ENCODE measurements at places on chromosomes 13 and 19.
A peak's percentile ranks its signal among the peaks of the same experiment; 100 is the strongest.

DNA sequence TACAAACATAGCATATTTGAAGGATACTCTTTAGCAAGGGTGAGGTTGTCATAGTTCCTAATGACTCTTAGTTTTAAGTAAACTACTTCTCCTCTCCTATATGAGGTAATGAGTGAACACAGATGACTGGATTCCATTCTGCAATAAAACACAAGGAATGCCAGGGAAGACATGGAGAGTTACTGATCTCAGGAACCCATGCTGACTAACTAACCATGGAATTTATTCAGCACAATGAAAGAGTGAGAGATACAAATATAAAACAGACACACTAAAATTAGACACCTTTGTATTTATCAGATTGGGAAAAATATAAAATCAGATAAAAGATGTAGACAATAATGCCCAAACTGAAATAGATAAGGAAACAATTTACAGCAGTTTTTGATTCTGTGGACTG lies 1525.9 kb upstream of the SLC10A2 start:
- H3K27me3 ChIP-seq, result no peaks in the 10 kb centered on the region
- no peak overlapping the region for H3K4me3 ChIP-seq
- H3K36me3 ChIP-seq, result no peaks in the 10 kb centered on the region
- H3K27ac ChIP-seq, result no peak overlapping the region
- DNase-seq, result no peak

GRCh38 chr13:84200971-84201370 lies 318.7 kb upstream of the SLITRK1 start:
- H3K27me3 ChIP-seq, result no peaks in the 10 kb centered on the region
- H3K27ac ChIP-seq, result no peak overlapping the region

GRCh38 chr19:1128106-1128505 lies 24.3 kb downstream of the GPX4 start:
- DNase-seq, result no peak
- peaks cover 31% of the 10 kb centered on the region for H3K36me3 ChIP-seq
- peak overlapping the region; percentile 52 for H3K27ac ChIP-seq
- H3K27me3 ChIP-seq, result no peaks in the 10 kb centered on the region
- peaks cover 99% of the 10 kb centered on the region for H3K4me1 ChIP-seq
- no peak overlapping the region for H3K4me3 ChIP-seq

- no peaks in the 10 kb centered on the region for H3K4me1 ChIP-seq
- no peak for DNase-seq
- H3K27ac ChIP-seq, result no peak overlapping the region
- H3K36me3 ChIP-seq, result no peaks in the 10 kb centered on the region
Measured at GRCh38 chr13:58547419-58547818, 915.9 kb downstream of the PCDH17 start.

- DNase-seq, result no peak
- no peaks in the 10 kb centered on the region for H3K36me3 ChIP-seq
- no peak overlapping the region for H3K27ac ChIP-seq
- no peak overlapping the region for H3K4me3 ChIP-seq
- H3K27me3 ChIP-seq, result no peaks in the 10 kb centered on the region
Measured at GRCh38 chr13:46367617-46368327, 19.3 kb downstream of the RUBCNL start.

GRCh38 chr13:76017861-76018556 lies 381.9 kb downstream of the LMO7 start:
- H3K27me3 ChIP-seq, result no peaks in the 10 kb centered on the region
- no peak for DNase-seq
- H3K36me3 ChIP-seq, result no peaks in the 10 kb centered on the region
- H3K4me3 ChIP-seq, result no peak overlapping the region

DNA sequence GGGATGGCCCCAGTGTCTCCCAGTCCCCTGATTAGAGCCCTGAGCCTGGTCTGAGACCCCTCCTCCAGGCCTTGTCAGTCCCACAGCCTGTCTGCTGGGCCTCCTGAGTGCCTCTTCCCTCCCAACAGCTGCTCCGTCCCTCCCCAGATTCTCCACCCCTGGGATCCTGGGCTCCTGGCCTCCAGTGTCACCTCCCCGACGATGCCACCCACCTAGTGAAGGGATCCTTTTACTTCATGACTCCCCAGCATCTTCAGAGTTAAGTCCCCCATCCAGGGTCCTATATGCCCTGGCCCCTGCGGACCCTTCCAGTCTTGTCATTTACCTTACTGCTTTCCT lies 4.4 kb upstream of the PRX start:
- H3K4me1 ChIP-seq, result peaks cover 57% of the 10 kb centered on the region
- H3K4me3 ChIP-seq, result no peak overlapping the region
- no peaks in the 10 kb centered on the region for H3K27me3 ChIP-seq
- DNase-seq, result no peak

GRCh38 chr19:10553943-10554381 lies 10.3 kb downstream of the ATG4D start:
- H3K27ac ChIP-seq, result peak overlapping the region; percentile 76
- DNase-seq, result no peak
- H3K27me3 ChIP-seq, result no peaks in the 10 kb centered on the region

DNA sequence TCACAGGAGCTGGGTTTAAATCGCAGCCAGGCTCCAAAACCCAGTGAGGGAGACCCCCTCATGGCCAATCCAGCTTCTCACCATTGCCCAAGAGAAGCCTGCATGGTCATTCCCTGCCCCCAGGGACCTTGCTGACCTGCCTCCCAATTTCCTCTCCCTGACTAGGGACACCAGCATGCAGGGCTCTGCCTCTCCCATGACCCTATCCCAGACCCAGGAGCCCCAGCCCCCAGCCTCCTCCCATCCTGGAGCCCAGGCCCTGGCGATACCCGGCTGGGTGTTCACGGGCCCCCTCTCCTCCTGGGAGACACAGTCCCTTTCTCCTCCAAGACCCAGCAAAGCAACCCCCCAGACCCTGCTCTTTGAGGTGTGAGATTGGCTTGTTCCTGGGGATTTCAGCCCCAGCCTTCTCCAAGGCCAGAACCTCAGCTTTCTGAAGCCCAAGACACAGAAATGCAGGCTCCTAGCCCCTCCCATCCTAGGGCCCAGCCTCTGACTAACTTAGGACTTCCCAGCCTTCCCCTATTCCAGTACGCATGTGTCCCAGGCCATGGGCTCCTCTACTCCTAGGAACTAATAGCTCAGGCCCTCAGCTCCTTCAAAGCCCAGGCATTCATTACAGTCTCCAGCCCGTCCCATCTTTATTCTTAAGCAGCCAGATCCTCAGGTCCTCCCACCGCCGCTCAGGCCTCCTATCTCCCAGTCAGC lies 1.1 kb downstream of the GYS1 start:
- H3K27ac ChIP-seq, result peak overlapping the region; percentile 90
- no peak for DNase-seq
- H3K36me3 ChIP-seq, result peaks cover 12% of the 10 kb centered on the region
- H3K4me1 ChIP-seq, result peaks cover 51% of the 10 kb centered on the region

DNA sequence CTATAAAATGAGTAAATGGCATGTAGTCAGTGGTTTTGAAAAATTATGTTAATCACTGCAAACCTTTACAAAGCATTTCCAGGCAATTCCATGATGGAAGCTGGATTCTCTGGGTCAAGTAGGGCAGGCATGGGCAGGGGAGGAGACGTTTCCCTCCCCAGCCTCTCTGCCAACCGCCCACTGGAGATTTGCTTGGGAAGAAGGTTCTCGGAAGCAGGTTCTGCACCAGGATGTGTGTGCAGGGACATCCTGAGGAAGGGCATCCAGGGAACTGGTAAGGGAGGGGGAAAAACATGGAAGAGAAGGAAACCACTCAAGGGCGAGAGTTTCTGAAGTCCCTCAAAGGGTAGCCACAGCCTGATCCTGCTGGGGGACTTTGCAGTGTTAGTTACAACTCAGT lies 469.1 kb downstream of the TSHZ3 start:
- no peak for DNase-seq
- no peaks in the 10 kb centered on the region for H3K4me1 ChIP-seq

DNA sequence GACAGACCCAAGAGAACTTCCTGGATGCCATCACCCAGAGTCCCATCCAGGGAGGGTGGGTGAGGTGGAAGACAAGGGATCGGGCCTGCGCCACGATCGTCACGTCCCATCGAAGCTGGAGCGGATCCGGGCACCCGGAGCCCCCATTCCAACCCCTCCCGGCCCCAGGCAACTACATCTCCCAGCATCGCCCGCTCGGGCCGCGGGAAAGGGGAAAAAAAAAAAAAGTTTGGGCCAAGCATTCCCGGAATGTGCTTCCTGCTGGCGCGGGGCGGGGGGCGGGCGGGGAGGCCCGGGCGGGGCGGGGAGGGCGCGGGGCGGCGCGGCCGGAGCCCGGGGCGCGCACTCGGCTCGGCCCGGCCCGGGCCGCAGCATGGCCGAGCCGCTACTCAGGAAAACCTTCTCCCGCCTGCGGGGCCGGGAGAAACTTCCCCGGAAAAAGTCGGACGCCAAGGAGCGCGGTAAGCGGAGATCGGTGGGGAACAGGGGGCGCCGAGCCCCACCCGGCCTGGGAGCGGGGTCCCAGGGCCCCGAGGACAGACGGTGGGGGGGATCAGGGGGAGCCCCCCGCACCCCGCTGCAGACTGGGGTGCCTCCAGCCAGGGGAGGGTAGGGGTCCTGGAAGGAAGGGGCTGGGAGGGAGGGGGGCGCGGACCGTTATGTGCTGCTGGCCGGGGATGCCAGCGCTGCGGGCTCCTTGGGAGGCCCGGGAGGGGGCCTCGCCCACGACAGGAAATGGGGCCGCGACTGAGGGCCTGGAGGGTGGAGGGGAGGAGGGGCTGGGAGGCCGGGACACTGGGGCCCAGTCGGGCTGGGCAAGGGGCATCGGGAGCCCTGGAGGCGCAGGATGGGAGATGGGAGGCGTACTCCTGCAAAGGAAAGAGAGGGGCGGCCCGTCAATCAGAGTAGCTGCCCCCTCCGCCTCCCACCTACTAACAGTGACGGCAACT lies at the start of gene SYDE1:
TSS of gene SYDE1 (plus strand) at position 341 of the 950 bp plus-strand sequence. CDS start at position 374, 33 bp downstream.
- peak within 1 kb of the TSS; percentile 92 for H3K27ac ChIP-seq
- DNase-seq, result no peak
- H3K36me3 ChIP-seq, result peaks cover 34% of the 10 kb centered on the region
- peaks cover 8% of the 10 kb centered on the region for H3K4me1 ChIP-seq
- peak within 1 kb of the TSS; percentile 58 for H3K4me3 ChIP-seq
- no peaks in the 10 kb centered on the region for H3K27me3 ChIP-seq

- no peak for DNase-seq
- no peaks in the 10 kb centered on the region for H3K36me3 ChIP-seq
- H3K27me3 ChIP-seq, result no peaks in the 10 kb centered on the region
- peaks cover 6% of the 10 kb centered on the region for H3K4me1 ChIP-seq
Measured at GRCh38 chr13:24738366-24738847, 25.6 kb upstream of the RNF17 start.

DNA sequence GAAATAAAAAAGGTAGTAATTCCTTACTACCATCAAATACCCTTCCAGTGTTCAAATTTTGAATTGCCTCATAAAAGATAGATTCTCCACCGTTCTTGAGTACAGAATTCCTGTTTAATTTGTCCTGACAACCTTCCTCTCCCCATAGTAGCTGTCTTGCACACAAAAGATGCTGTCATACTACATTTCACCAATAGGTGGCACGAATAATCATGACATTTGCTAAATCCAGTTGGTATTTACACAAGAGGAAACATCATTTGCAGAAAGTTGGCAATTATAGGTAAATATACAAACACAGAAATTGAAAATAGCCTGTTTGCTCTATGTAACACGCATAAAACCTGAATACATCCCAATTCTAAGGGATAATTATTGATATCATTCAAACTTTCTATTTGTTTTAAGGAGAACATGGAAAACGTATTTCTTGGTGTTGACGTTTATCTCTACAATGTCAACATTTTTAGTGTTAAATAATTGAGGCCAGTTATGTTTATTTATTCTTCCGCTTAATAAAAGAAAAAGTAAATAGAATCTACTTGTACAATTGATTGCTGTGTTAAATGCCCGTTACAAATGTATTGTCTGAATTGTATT lies 58.3 kb upstream of the CLDN10 start:
- H3K4me1 ChIP-seq, result peaks cover 4% of the 10 kb centered on the region
- no peak overlapping the region for H3K27ac ChIP-seq
- no peaks in the 10 kb centered on the region for H3K36me3 ChIP-seq
- H3K4me3 ChIP-seq, result no peak overlapping the region

- H3K27ac ChIP-seq, result no peak overlapping the region
- H3K27me3 ChIP-seq, result no peaks in the 10 kb centered on the region
- no peaks in the 10 kb centered on the region for H3K4me1 ChIP-seq
Measured at GRCh38 chr13:103762523-103762922, 696.3 kb upstream of the SLC10A2 start.

DNA sequence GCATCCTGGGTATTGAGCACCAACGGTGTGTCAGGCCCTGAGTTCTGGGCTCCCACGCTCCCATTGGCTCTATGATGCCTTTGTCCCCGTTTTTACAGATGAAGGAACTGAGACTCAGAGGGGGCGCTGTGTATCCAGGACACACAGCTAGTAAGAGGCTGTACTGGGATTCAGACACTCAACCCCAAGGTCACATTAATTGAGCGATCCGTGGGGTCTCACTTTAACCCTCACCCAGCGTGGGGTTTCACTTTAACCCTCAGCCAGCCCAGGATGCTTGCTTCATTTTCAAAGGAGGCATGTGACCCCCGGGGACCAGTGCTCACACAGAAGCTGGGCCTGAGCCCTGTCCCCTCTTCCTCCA lies 42.6 kb downstream of the CYP4F22 start:
- no peaks in the 10 kb centered on the region for H3K36me3 ChIP-seq
- peaks cover 15% of the 10 kb centered on the region for H3K4me1 ChIP-seq
- no peak for DNase-seq
- H3K4me3 ChIP-seq, result peak overlapping the region; percentile 35
- no peaks in the 10 kb centered on the region for H3K27me3 ChIP-seq

DNA sequence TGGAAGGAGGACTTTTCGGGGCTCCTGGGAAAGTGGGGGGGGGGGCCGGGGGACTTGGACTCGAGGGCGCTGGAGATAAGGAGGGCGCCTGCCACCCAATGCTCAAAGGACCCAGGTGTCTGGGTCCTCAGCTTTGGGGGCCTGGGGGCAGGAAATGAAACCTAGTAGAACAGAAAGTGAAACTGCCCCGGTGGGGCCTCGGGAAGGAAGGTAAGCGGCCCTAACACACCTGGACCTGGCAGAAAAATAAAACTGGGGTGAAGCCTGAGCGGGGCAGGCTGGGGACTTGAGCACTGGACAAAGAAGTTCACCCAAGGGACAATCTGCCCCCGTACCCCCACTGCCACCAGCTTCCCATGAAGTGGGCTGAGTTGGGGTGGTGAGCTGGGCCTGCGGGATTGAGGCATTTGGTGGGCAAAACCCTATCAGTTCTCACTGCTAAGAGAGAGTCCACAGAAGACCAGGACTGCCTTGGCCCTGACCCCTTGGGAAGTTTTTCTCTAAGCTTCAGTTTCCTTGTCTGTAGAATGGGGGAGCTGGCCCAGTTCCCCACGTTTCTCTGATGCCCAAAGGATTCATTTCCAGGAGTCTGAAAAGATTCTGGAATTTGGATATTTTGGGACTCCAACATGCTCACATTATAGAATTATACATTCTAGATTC lies 2.3 kb downstream of the PRKD2 start:
- peaks cover under 1% of the 10 kb centered on the region for H3K36me3 ChIP-seq
- peak overlapping the region; percentile 96 for H3K27ac ChIP-seq
- no peak for DNase-seq
- peak overlapping the region; percentile 90 for H3K4me3 ChIP-seq

- H3K27ac ChIP-seq, result no peak overlapping the region
- no peaks in the 10 kb centered on the region for H3K4me1 ChIP-seq
- H3K27me3 ChIP-seq, result no peaks in the 10 kb centered on the region
Measured at GRCh38 chr19:27762933-27763332, 1450.0 kb downstream of the UQCRFS1 start.

Data from esophagus squamous epithelium (tissue), 5 donors.